ENCODE measurements at places on chromosomes 12 and 14.

DNA sequence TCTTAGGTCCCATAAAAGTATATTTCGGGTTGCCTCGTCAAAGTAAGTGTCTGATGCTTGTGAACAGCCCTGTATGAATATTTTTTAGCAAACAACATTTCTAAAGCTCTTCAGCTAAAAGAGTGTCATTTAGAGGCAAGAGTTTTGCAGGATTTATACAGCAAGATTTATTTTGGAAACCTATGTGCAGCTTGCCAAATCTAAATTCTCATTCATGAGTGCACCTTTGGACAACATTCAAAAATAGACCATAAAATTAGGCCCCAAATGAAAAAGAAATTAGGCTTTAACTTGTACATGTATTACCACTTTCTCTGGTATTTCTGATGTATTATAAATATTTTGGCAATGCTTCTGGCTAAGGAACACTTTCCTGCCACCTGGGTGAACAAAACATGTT, 224.4 kb upstream of the PDZRN4 start:
- no peak for DNase-seq

DNA sequence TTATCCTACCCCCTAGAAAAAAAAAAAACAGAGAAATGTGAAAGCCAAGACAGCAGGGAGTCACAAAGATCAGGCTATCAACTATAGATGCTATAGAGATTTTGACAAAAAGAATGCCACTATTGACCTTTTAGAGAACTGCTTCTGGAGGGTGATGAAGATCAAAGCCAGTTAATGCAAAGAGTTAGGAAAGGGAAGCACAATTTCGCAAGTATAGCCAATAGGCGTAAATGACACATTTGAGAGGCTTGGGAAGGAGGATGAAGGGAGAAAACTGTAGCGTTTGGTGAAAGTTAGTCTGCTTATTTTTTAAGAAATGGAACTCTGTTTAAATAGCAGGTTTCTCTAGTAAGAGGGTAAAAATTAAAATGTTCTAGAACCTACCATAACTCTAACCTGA, 190.7 kb downstream of the DUSP6 start:
- no peak for DNase-seq

DNA sequence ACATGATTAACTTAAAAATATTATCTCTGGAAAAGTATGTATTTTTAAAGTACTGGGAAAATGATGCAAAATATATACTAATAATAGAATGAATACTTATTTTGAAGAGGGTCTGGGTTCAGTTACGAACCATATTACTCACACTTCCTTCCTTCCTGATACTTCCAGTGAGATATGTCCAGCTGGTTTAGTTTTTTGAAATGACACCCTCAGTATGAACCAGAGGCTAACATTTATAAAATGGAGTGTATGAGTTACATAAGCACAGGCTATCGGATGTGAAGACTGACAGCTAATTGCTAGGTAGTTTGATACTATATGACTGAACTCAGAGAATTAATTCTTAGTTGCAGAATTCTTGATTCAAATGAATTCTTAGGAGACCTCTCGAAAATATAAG, 122.9 kb downstream of the OTOGL start:
- DNase-seq, result no peak

GRCh38 chr14:101721951-101722661, 39.4 kb upstream of the PPP2R5C start:
- DNase-seq, result no peak

- no peak for DNase-seq
These were observed 123.2 kb upstream of the FOXN3 start for GRCh38 chr14:89540009-89540829.

DNA sequence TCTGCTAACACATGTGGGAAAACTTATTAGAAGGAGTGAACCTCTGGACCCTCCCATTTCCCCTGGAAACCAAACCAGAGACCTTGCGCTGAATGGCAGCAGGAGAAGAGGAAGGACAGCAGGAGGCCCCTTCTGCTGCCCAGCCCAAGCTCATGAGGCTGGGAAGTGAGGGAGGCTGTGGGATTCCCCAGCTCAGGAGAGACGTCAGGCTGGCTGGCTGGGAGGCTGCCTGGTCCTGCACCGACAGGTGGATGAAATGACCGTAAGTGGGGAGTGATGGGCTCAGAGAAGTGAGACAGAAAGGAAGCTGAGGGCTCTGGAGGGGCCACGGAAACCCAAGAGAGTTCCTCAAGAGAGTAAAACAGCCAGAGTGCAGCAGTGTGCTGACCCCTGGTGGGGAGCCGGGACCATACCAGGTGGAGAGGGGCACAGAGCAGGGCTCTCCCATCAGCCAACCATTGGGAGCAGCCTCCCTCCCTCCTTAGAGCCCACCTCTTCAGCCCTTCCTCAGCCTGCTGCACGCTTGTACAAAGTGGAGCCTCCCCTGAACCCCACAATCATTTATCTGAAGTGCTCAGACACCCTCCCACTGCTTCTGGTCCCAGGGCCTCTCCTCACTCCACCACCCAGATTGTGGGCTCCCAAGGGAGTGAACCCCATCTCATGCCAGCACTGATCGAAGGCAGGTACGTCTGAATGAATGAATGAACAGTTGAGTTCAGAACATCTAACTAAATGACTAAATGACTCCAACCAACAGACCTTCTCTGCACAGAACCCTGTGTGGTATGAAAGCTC, 14.0 kb downstream of the TAMALIN start:
- DNase-seq, result no peak

GRCh38 chr12:118959348-118959747, 22.0 kb upstream of the SRRM4 start:
- DNase-seq, result no peak

GRCh38 chr12:94636462-94637085, 13.8 kb downstream of the TMCC3 start:
- no peak for DNase-seq

DNA sequence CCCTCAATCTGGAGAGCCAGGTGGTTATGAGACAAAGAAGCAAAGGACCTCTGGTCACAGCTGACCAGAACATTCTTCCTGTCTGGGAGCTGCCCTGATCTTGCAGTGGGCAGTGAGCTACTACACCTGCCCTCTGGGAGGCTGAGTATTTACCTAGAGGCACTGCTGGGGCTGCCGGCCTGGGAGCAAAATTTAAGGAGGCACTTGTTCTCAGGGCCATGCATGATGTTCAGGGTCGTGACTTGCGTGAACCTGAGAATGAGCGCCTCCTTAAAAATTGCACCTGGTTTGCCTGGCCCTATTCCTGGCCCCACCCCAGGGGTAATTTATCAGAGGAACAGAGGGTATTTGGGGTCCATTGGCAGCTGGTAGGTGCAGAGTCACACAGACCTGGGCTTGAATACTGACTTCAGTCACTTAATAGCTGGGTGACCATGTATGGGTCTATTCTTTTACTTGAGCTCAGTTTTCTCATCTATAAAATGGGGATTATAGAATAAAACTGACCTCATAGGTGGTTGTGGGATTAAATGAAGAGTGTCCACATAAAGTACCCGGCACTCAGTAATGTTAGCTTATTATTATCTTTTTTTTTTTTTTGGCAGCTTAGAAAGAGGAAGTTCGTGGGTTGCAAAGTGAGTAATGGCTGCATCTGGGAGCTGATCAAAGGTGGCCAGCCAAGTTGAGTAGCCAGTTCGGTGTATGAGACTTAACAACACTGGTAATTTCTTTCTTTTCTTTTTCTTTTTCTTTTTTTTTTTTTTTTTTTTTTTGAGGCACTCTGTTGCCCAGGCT, 107.4 kb upstream of the MED13L start:
- no peak for DNase-seq

DNA sequence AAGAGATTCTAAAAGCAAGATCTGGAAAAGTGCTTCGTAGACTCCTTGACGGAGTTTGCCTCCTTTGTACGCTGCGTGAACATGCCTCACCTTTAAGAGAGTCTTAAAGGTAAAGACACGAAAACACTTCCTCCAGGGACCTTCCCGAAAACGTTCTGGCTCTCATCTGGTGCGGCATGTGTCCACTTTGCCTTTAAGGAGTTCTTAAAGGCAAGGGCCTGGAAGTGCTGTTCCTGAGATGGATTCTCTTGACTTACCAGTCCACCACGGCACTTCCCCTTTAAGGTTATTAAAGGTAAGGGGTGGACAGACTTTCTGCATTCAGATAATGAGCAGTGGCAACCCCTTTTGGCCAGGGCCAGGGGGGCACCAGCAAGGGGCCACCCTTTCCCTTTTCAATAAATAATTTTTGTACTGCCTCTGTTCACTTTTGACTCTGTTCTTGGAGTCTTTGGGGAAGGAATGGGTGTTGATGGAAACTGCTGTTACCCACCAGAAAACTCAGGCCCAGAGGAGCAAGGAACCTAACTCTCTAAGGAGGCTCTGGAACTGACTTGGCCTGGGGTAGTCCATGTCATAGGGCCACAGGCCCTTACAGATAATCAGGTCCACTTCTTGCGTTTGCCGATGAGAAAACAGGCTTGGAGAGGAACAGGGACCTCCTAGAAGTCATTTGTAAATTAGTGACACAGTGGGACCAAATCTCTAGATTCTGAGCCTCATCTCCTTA, 4.4 kb downstream of the REM2 start:
- no peak for DNase-seq

GRCh38 chr12:2324387-2324786, 271.6 kb downstream of the CACNA1C start:
- peak; percentile 36 for DNase-seq

GRCh38 chr14:35932659-35933159, 106.6 kb downstream of the BRMS1L start:
- no peak for DNase-seq

DNA sequence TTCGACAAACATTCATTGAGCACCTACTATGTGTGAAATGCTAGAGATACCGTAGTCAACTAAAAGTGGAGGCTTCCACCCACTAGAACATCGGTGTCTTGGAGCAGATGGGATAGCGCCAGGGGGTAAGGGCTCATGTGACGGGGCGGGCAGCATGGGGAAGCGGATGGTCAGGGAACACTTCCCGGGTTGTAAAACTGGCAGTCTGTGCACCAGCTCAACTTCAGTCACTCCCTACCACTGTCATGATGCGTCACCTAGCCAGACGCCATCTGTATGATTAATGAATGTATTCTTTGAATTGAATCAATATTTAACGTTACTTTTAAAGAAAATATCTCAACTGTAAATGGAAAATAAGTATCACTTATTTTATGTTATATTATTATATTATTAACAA, 93.5 kb downstream of the PIWIL1 start:
- DNase-seq, result no peak

- DNase-seq, result no peak
These were observed 10.0 kb downstream of the TMCC3 start for GRCh38 chr12:94640134-94640928.

GRCh38 chr14:103949131-103949790, 6.9 kb upstream of the RD3L start:
- no peak for DNase-seq

DNA sequence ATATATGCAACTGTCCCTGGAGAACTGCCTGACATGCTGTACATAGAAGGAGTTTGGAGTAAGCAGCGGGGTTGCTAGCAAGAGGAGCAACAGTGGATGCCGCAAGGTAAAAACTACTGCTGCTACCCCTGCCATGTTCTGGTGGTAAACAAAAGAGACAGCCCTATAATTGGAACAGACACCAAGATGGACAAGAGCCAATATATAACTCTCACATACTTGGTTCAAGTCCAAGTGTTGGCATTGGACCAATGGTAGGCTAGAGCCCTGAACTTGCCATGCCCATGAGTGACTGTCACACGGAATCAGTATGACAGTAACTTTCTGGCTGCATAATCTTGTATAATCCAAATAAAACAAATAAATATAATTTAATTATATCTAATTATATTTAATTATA, 13.7 kb downstream of the ATXN7L3B start:
- DNase-seq, result no peak

DNA sequence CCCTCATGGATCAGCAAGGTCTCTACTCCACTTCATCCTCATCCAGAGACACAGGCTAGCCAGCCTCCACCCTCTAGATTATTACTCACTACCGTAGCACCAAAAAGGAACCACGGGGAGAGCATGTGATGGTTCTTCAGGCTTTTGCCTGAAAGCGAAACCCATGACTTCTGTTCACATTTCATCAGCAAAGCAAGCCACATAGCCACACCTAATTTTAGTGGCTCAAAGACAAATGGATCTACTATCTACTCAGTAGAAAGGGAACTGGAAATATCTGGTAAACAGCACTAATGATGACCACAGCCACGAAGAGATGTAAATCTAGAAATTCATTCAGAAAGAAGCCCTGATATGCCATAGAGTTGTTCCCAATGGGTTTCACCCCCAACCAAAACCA, 51.4 kb downstream of the VCPKMT start:
- DNase-seq, result no peak

DNA sequence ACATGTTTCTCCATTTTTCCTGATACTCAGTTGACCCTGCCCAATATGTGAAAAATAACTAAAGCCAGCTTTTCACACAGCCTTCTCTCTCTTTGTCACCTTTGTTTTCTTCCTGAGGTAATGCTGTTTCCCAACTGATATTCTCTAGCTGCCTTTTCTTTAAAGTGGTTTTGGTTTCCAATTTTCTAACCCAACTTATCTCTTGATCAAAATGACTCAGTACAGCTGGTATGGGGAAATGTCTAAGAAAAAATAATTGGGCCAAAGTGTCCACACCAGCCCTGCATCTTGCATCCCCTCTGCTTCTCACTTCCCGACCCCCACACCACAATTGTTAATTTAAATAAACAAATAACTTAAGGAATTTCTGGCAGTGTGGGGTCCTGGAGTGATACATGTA, 193.8 kb downstream of the SYT1 start:
- no peak for DNase-seq

DNA sequence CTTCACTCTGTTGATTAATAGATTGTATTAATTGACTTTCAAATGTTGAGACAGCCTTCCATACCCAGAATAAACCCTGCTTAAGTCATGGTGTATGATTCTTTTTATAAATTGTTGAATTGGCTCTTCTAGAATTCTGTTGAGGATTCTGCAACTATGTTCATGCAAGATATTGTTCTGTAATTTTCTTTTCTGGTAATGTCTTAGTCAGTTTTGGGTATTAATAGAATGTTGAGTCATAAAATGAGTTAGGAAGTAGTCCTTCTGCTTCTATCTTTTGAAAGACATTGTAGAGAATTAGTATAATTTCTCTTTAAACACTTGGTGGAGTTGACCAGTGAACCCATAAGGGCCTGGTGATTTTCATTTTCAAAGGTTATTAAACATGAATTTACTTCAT, 958.9 kb downstream of the LRFN5 start:
- no peak for DNase-seq

- no peak for DNase-seq
These were observed 42.4 kb downstream of the CACNA2D4 start for GRCh38 chr12:1876086-1876485.

GRCh38 chr12:131063960-131064359, 110.3 kb downstream of the ADGRD1 start:
- DNase-seq, result no peak

GRCh38 chr14:82067221-82067875, 533.7 kb upstream of the SEL1L start:
- no peak for DNase-seq

GRCh38 chr14:51304941-51305340, 64.9 kb downstream of the TMX1 start:
- no peak for DNase-seq

- no peak for DNase-seq
These were observed 352.9 kb upstream of the RGS6 start for GRCh38 chr14:71579331-71579730.

GRCh38 chr12:124994437-124994975, 1.1 kb downstream of the BRI3BP start:
- no peak for DNase-seq
